ENCODE measurements at places on chromosomes 4 and X.

DNA sequence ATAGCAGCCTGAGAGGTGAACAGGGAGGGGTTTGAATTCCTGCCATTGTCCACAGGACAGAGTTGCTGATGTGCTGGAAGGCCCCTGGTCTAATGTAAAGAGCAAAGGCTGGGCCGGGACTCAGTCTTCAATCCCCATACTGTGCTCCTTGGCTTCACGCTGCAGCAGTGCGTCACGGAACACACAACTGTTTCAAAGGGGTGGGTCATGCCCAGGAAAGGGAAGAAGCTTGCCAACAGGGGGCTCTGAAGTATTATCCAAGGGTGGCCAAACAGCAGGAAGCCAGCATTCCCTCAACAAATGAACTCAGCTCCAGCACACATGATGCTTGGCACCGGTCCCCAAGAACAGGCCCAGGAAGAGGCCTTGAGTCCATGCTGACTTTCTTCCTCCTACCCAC lies 122.5 kb downstream of the NFKB1 start:
- no peak for DNase-seq

- DNase-seq: no peak
These were observed 250.1 kb upstream of the SMIM31 start for GRCh38 chr4:164503874-164504273.

GRCh38 chr4:13953083-13953482 lies 325.6 kb upstream of the BOD1L1 start:
- no peak for DNase-seq

- DNase-seq: no peak
These were observed 77.5 kb downstream of the INTS12 start for GRCh38 chr4:105630670-105631655.

DNA sequence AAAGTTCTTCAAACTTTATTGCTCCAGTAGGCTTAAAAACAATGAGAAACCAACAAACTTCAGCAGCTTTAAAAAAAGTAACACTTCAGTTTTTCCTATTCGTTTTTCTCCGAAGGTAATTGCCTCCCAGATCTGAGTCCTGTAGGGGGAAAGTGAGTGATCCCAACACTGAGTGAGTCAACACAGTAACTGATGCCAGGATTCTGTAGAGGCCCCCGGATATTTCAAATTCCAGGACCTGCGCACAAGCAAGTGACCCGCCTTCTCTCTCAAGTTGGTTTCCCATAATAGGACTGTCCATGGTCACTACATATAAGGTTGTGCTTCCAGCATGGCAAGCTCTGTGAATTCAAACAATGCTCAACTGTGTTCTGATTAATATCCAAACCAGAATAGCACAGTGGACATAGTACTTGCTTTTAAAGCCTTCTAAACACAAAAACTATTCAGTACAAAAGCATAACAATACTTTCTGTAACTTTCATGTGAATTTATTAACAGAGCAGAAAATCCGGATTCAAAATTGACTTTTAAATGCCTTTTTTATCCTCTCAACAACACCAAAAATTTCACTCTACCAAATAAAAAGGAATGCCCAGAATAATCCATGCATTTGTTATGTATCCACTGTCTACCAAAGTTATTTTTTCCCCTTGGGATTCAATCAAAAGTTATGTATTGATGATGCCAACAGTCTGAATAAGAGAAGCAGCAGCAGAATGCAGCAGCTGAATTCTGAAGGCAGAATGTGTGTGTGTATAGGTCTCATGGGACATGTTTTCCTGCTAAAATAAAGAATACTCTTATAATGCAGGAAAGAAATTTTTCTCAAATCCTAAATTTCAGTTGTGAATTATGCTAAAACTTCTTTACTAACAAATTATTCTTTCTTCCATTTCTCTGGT lies at the start of gene DMD:
Gene DMD (minus strand): TSS at position 194 of the 905 bp plus-strand sequence. CDS start 237 bp downstream, outside the sequence.
- no peak for DNase-seq

- no peak for DNase-seq
These were observed 15.1 kb downstream of the PALLD start for GRCh38 chr4:168511780-168512489.

Measured in NCI-H2171 (cell line).